ENCODE measurements at places on chromosomes 7 and 10.

DNA sequence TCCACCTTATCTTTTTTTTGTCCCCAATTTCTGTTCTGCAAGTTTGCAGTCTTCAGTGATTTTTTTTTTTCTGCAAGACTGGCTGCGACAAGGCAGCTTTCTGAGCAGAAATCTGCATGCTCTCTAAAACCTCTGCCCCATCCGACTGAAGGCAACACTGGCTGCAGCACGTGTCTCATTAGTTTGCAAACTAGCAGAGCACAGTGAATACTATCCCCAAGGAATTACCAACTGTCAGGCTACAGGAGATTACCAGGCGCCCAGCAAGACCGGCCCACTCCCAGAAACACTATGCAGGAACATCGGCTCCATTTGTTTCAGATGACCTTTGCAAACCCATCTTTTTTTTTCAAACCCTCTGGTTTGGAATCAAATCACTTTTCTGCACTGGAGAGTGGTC lies 538.8 kb downstream of the SORCS1 start:
- no peak for DNase-seq

DNA sequence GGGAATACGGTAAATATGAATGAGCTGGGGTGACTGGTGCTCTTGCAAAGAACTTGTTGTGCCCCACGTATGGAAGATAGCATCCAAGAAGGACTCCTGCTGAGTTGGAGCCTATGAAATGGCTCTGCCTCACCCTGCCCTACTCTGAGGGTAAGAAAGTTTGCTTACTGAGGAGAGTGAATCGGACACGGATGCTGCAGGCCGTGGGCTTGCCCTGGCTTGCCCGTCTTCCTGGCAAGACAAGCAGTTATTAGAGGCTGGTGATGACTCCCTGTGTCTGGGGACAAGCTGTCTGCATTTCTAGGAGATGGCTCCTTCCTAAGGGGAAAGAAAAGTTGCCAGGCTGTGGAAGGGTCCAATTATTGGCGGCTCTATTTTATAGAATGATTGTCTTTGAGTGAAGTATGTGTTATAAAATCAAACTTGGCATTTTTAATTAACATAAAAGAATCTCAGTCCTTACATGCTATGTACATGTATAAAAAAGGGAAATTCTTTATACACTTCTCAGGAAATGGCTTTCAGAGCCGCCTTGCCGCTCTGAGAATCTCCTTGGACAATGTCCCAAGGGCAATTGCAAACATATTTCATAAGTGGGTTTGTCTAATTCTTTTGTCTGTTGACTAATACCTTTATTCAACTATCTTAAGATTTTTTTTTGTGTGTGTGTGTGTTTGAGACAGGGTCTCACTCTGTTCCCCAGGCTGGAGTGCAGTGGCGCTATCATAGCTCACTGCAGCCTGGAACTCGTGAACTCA lies 64.6 kb downstream of the CYP26A1 start:
- DNase-seq = no peak

DNA sequence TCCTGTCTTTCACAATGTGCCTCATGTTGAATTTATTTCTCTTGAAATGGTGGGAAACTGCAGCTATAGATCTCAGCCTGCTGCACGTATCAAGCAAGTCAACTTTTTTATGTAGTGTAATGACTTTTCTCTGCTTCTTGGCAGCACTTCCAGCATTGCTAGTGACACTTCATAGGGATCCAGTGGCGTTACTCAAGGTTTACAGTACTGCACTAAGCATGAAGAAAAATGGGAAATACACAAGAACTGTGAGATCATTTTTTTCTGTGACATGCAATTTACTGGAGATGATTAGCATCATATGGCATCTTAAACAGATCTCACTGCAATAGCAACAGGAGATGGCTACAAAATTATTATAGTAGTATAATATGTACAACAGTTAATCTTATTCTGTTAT lies 90.9 kb downstream of the POLR1F start:
- DNase-seq = no peak

DNA sequence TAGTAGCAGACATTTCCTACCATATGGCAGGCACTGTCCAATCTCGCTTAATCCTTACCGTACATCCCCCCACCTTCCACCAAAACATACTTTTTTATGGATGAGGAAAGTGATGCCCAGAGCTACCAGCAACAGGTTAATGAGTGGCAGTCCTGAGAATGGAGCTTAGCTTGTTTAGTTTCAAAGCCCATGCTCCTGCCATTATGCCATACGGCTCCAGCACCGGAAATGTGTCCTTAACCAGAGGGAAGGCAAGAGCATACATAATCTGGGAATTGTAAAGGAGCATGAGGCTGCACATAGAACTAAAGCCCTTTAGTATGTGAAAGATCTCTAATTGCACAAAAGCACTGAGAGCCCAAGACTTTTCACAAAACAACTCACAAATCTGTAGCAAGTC lies 155.9 kb upstream of the PHYHIPL start:
- no peak for DNase-seq

GRCh38 chr10:16891375-16892313 lies 74.4 kb upstream of the RSU1 start:
- DNase-seq = peak; percentile 52

GRCh38 chr10:92074126-92074887 lies 150.7 kb downstream of the BTAF1 start:
- peak; percentile 52 for DNase-seq

- DNase-seq = no peak
Measured at GRCh38 chr10:18254086-18254485, 113.9 kb downstream of the CACNB2 start.

DNA sequence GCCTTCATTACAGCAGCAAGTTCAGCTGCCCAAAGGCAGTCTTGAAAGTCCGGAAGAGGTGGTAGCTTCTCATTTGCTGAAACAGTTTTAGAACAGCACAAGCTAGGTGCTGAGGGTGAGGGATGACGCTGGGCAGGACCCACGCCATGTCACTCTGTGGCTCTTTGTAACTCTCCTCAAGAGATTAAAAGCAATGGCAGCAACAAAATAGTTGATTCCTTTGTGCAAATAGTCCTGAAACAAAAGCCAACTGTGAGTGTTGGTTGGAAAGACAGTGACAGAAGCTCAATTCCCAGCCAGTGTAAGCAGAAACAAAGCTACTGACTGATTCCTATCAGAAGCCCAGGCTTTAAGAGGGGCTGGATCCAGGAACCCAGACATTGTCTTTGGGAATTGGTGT lies 47.6 kb upstream of the AQP1 start:
- no peak for DNase-seq

DNA sequence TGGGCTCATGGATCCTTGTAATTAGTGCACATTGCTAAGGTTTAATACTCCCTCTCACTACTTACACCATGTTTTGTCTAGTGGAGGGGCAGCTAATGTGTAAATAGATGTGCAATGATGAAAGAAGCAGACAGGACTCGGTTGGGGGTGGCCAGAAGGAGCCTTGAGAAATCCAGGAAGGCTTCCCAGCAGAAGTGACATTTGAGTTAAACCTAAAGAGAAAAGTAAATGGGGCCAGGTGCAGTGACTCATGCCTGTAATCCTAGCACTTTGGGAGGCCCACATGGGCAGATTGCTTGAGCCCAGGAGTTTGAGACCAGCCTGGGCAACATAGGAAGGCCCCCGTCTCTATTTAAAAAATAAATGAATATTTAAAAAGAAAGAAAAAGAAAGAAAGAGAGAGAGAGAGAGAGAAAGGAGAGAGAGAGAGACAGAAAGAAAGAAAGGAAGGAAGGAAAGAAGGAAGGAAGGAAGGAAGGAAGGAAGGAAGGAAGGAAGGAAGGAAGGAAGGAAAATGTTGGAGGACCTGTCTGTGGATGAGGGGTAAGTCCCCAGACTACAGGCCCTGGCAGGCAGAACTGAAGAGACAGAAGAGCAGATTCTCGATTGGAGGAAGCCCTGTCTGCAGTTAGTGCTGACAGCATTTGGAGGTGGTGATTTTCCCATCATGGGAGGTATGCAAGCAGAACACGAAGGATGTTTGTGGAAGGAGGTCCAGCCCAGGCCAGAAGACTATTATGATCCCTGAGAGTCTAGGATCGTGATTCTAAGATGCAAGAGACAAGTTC lies 3.6 kb downstream of the ELN start:
- no peak for DNase-seq

- no peak for DNase-seq
Measured at GRCh38 chr7:105297309-105297708, 91.4 kb downstream of the SRPK2 start.

DNA sequence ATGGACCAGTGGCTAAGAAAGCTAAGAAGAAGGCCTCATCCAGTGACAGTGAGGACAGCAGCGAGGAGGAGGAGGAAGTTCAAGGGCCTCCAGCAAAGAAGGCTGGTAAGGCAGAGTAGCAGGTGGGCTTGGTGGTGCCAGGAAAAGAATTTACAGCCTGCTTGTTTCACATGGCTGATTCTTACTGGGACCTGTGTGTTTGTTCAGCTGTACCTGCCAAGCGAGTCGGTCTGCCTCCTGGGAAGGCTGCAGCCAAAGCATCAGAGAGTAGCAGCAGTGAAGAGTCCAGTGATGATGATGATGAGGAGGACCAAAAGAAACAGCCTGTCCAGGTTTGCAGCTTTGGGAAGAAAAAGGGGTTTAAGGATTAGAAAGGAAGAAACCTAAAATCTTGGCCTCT lies 5.0 kb downstream of the NOLC1 start:
- no peak for DNase-seq

DNA sequence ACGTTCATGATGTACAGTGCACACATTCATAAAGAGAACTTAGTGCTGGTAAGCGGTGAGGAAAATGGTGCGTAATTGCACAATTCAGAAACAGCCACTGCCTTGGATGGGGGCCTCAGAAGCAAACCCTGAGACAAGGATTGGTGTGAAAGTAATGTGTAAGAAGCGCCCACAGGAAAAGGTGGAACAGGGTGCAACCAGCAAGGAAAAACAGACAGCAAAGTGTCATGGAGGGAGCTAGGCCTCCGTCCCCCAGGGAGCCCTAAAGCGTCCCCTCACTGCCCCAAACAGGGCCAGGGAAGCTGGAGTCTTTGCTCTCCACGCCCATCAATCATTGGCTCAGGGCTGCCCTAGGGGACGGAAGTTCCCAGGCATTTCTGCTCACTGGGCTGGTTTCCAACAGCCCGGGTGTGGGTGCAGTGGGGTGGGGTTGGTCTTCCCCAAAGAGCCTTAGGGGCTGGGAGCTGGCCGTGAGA lies 9.6 kb upstream of the C10orf105 start:
- peak; percentile 56 for DNase-seq

DNA sequence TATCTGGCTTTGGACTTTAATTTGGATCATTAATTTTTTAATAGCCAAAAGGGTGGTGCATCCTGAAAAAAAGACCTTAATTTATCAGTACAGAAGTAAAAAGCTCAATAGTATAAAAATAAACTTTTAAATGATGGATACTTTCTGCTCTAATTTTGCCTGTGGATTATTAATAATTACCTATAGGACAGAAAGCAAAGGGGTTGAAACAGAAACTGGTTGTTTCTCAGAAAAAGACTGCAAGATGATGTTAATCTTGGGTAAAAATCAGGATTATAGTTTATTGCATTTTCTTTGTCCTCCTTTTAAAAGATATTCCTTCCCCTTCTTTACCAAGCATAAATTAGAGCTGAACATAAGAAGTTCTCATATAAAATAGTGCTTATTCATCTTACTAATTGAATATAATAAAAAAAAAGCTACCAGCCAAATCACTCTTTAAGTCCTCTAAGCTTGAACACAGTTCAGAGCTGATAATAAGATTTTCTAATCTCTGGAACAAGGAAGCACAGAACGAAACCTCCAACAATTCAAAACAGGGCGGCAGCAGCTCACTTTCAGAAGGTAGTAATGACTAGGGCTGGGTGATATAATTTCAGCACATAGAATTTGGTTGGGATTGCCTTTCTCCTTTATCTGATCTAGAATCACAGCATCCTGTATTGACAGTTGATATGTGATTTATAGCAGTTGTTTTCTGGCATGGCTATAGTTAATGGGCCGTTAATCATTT lies 8.1 kb upstream of the GPR85 start:
- no peak for DNase-seq

GRCh38 chr10:77548157-77548556 lies 89.5 kb downstream of the KCNMA1 start:
- DNase-seq = no peak

DNA sequence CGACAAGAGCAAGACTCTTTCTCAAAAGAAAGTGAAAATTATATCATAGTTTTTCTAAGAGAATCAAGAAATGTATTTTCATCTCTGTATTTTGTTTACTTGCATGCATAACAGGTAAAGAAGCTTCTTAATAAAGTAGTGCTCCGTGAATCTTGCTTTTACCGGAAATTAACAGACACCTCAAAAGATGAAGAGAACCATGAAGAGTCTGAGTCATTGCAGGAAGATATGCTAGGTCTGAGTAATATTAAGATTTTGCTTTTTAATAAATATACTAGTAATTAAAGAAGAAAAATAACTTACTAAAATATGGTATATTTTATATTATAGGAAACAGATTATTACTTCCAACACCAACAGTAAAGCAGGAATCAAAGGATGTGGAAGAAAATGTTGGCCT lies 39.5 kb upstream of the STOX1 start:
- no peak for DNase-seq

DNA sequence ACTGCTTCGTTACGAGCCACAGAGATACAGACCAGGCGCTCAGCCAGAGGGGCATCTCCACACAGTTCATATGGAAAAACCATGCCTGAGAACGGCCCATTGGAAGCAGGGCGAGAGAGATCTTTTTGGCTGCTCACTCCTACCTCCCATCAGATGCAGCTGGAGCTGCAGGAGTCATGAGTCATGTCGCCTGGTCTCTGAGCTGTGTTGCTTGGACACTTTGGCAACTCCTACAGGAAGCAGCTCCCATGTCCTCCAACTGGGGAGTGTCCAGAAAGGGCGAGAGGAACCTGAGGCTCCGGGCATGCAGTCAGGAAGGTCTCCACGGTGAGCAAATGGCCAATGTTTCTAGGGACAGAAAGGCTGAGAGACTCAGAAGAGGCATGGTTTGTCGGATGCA lies 24.9 kb downstream of the INSIG1 start:
- DNase-seq = no peak

DNA sequence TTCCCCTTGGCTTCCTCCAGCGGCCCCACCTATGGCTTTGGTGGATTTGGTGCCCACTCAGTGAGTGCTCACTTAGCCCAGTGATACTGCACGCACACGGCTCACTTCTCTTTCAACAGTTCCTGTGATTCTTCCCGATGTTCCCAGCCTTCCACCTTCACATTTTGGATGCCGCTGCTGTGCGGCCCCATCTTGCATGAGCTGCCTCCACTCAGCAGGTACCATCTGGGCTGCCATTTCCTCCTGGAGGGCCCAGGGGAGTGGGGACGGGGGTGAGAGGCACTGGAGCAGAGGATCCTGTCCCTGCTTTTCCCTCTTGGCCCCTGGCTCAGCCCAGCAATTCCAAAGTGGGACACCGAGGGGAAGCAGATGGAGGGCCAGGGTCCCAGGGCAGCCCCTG lies 323.3 kb upstream of the ZNF32 start:
- DNase-seq = no peak

DNA sequence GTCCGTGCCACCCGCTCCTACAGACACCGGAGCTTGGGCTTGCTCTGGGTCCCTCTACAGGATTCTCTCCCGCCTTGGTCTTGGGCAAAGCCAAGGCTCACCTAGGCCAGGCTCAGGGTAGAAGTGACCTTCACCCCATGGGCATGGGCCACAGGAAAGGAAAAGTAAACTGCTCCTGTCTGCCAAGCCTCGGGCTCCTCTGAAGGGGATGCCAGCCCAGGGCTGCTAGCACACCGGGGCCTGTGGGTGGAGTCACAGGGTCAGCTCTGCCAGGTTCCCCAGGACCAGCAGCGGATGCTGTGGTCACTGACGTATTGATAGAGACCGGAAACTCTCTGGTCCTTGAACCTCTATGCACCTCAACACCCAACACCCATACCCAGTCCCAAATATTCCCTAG lies 222.7 kb upstream of the MGMT start:
- DNase-seq = no peak
